Fibroblast of lung (primary cell): ENCODE measurements at places on chromosomes 13 and 19. TPM values are rescaled to one million over a fixed set of nuclear protein-coding genes. Genes with fewer than 3 reads are reported as not detected.

ZNF582 gene
- total RNA-seq, result 4.1 and 4.8 TPM in 2 replicates

ZNF98 gene
- 0.50 TPM in 1 of 2 replicates, not detected in the other for total RNA-seq

FLT3LG gene
- total RNA-seq, result 3.3 and 4.5 TPM in 2 replicates

PTPRH gene
- 7.7 and 19.5 TPM in 2 replicates for total RNA-seq

PLD3 gene
- total RNA-seq, result 173 and 230 TPM in 2 replicates

CHMP2A gene
- 146 and 167 TPM in 2 replicates for total RNA-seq

RXFP2 gene
- not detected in 2 replicates for total RNA-seq

CDADC1 gene
- total RNA-seq, result 6.1 and 6.7 TPM in 2 replicates

LGALS14 gene
- total RNA-seq, result not detected in 2 replicates

ARHGAP45 gene
- 0.77 and 1.8 TPM in 2 replicates for total RNA-seq

RAB3D gene
- 15.4 and 20.0 TPM in 2 replicates for total RNA-seq

HSH2D gene
- not detected in 2 replicates for total RNA-seq

USHBP1 gene
- total RNA-seq, result under 0.01 TPM in 1 of 2 replicates, not detected in the other

PEX11G gene
- total RNA-seq, result 3.8 and 3.9 TPM in 2 replicates

SHC2 gene
- 2.5 and 3.3 TPM in 2 replicates for total RNA-seq

FOXA3 gene
- not detected in 2 replicates for total RNA-seq

RPS15 gene
- 369 and 494 TPM in 2 replicates for total RNA-seq

ZNF534 gene
- under 0.01 and 0.17 TPM in 2 replicates for total RNA-seq

PRR22 gene
- 0.17 and 0.26 TPM in 2 replicates for total RNA-seq

RFPL4A gene
- total RNA-seq, result not detected in 2 replicates

GPR12 gene
- not detected in 2 replicates for total RNA-seq

ZNF529 gene
- 10.2 and 10.8 TPM in 2 replicates for total RNA-seq

C5AR2 gene
- under 0.01 TPM in 1 of 2 replicates, not detected in the other for total RNA-seq

TMEM59L gene
- total RNA-seq, result 0.33 and 0.51 TPM in 2 replicates

DHPS gene
- total RNA-seq, result 56.5 and 60.4 TPM in 2 replicates

MIA gene
- total RNA-seq, result 0.26 TPM in 1 of 2 replicates, not detected in the other

DCT gene
- total RNA-seq, result under 0.01 and 0.17 TPM in 2 replicates

LILRB4 gene
- not detected in 2 replicates for total RNA-seq

FAM124A gene
- total RNA-seq, result 2.6 and 4.8 TPM in 2 replicates

SIGLEC7 gene
- total RNA-seq, result not detected in 2 replicates

KIR2DL4 gene
- not detected in 2 replicates for total RNA-seq

MBNL2 gene
- 54.7 and 61.1 TPM in 2 replicates for total RNA-seq

AP1M2 gene
- 0.17 TPM in 1 of 2 replicates, not detected in the other for total RNA-seq
